ENCODE measurements at places on chromosomes 1 and 21.

GRCh38 chr1:1926346-1926811 is 7.3 kb upstream of the TMEM52 start:
- DNase-seq, result no peak

DNA sequence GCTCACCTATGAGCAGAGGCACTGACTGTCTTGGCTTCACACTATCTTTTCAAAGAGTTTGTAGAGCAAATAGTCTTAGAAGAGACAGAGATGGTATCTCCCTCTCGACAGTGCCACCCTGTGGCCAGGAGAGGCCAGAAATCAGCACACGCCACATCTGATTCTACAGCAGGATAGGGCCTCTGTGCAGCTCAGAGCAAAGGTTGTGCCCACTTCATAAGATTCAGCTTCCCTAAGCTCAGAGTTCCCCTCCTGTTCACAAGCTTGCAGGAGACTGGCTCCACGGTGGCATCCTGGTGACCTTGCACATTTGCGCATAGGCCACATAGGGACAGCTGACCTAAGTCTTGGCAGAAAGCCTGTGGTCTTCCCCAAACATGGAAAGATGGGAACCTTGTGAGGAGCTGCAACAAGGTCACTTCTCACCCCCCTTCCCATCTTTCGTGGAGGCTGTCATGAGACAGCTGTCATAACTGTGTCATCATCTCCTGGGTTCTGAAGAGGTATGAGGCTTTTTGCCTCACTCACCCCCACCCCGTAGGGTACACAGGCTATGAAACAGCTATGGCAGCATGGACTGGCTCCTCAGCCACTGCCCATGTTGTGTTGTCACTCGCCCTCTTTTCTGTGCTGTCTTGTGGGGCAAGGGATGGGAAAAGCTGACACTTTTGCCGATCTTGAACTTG is 3.0 kb downstream of the ITLN2 start:
- DNase-seq, result peak; percentile 65

DNA sequence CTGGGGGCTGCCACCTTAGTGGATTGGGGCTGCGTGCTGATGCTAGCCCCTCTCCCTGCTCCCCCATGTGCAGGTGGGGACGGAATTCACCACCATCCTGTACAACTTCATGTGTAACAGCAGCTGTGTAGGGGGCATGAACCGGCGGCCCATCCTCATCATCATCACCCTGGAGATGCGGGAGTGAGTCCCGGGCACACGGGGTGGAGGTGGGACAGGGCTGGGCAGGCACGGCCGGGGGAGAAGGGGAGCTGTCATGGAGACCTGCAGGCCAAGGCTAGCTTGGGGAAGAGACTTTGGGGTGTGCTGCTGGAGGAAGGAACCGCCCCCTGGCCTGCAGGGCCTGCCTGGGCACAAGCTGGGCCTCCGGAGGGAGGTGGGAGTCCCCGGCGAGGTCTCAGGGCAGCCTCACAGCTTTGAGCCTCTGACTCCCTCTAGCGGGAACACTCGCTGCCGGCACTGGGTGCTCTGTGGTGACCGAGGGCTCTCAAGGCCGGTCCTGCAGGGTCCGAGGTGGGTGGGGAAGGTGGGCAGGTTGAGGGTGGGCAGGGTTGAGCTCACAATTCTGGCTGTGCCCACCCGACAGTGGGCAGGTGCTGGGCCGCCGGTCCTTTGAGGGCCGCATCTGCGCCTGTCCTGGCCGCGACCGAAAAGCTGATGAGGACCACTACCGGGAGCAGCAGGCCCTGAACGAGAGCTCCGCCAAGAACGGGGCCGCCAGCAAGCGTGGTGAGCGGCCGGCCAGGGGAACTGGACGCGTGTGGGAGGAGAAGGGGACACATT is 25.0 kb upstream of the CCDC27 start:
- no peak for DNase-seq

GRCh38 chr1:52532247-52532646 is 20.6 kb downstream of the TUT4 start:
- no peak for DNase-seq

DNA sequence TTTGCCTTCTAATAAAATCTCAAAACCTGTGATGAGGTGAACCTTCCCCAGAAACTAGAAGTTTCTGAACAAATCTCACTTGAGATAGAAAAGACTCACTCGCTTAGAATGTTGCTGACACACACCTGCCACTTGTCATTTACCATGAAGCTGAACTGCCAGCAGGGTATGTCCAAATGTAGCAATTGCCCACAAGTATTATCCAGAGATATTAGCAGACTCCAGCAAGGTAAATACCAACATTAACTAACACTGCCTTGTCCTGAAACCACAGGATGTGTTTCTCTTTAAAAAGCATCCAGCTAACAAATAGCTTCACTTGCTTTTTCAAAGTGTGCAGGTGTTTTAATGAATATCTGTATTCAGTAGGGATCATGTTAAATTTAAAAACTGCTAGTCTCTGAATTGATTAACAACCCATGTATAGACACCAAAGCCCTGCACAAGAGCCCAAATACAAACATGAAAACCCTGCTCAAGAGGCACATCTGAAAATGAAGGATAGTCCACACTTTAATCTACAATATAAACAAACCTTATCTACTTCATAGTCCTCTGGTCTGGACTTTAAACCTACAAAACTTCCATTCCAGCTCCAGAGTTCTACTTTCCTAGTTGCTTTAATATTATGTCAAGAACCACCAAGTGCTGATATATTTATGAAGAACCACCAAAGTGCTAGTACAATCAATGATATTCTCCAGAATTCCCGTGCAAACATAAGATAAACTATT is 19.3 kb downstream of the KRTAP8-1 start:
- DNase-seq, result no peak

- no peak for DNase-seq
These were observed 116.4 kb upstream of the VAMP3 start for GRCh38 chr1:7654725-7655124.

- DNase-seq, result no peak
These were observed 4.5 kb downstream of the ETS2 start for GRCh38 chr21:38810034-38810825.

DNA sequence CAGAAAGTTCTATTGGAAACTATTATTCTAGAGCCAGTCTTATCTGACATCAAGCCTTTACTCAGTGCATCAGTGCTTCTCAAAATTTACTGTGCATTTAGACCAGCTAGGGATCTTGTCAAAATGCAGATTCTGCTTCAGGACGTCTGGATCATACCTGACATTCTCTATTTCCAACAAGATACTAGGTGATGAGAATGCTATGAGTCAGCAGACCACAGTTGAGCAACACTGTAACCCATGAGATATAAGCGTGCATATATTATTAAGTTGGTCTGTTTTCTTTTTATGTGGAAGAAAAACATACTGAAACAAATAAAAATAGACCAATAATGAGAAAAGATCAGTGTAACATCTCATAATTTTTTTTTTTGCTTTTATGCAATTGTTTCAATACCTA is 40.4 kb upstream of the KCNH1 start:
- DNase-seq, result no peak

- no peak for DNase-seq
These were observed 104.7 kb downstream of the NCAM2 start for GRCh38 chr21:21102896-21103295.

- no peak for DNase-seq
These were observed 15.3 kb upstream of the NPHP4 start for GRCh38 chr1:6007318-6008083.

- no peak for DNase-seq
These were observed 76.4 kb downstream of the FOXD2 start for GRCh38 chr1:47514229-47514628.

DNA sequence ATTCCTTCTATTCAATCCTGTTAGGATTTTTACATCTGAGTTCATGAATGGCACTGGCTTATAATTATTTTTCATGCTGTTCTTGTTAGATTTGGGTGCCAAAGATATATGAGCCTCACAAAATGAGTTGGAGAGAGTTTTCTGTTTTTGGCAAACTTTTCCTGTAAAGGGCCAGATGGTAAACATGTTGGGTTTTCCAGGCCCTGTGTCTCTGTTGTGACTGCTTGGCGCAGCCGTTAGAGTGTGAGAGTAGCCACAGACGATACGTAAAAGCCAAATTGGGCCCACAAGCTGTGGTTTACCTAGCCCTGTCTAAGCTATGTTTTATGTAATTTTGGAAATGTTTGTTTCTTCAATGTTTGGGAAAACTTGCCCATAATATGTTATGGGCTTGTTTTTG is 15.6 kb upstream of the CA6 start:
- DNase-seq, result no peak

DNA sequence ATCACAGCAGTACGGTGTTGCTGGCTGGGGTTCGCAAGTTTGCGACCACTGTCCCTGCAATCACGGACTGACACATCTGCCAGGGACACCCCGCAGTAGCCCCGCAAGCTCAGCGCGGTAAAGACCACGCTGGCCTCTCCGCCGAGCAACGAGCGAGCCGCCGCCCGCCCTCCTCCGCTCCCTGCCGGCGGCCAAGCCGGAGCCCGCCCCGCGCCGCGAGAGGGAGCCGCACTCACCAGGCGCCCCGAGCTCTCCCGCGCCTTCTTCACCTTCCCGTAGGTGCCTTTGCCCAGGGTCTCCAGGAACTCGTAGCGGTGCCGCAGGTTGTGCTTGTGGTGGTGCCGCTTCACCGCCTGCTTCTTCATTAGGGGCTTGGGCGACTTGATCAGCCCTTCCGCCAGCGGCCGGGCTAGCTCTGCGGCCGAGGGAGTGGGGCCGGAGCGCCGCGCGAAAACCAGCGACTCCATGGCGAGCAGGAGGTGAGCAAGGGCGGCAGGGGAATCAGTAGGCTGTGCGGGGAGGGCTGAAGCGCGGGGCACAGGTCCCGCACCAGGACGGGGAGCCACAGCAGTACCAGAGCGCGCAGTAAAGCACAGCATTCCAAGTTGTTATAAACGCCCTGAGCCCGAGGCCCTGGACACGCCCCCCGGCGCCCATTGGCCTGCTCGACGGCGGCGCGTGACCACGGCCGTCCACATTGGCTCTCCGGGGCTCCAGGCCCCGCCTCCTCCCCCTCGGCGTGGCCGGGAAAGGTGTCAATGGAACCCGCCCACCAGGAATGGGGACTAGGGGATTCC is at the start of gene NUAK2:
NUAK2 (minus strand) TSS at position 584 of the 797 bp plus-strand sequence; CDS start at position 467, 117 bp downstream.
- peak; percentile 65 for DNase-seq

DNA sequence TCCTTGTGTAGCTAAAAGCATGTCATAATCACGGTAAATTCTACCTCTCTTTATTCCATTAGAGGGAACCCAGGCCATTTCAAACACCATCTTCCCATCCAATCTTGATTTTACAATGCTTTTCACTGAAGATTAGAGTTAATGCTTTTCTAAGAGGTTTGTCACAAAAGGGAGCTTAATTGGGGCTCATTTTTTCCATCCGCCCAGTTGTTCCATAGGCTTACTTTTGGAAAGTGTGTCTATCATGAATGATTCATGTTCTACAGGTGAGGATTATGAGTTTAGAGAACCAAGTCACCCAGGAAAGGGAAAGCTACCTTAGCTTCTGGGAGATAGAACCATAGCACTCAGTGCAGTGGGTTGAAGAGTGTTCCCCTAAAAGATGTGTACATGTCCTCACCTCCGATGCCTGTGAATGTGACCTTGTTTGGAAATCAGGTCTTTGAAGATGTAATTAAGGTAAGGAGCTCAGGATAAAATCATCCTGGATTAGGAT is 286.9 kb upstream of the RUNX1 start:
- no peak for DNase-seq

DNA sequence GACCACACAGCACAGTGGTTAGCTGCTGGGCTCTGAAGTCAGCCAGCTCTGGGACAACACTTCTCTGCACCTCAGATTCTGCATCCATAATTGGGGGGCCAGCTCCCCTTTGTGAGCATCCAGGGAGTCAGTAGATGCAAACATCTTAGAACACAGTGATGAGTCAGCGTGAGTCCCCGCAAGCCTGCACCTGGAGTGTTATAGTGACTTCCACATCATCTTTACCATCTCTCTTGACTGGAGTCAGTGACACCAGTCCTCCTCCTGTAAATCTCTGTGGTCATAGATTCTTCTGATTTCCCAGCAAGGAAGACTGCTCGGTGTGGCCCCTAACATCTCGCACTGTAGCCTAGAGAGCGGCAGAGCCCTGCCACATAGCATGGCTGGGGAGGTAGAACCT is 13.9 kb upstream of the EDN2 start:
- DNase-seq, result no peak
